Foreskin melanocyte (primary cell): ENCODE measurements at places on chromosomes 7 and 10.

- no peak for DNase-seq
Measured at GRCh38 chr7:93579431-93579830, 4.9 kb upstream of the CALCR start.

DNA sequence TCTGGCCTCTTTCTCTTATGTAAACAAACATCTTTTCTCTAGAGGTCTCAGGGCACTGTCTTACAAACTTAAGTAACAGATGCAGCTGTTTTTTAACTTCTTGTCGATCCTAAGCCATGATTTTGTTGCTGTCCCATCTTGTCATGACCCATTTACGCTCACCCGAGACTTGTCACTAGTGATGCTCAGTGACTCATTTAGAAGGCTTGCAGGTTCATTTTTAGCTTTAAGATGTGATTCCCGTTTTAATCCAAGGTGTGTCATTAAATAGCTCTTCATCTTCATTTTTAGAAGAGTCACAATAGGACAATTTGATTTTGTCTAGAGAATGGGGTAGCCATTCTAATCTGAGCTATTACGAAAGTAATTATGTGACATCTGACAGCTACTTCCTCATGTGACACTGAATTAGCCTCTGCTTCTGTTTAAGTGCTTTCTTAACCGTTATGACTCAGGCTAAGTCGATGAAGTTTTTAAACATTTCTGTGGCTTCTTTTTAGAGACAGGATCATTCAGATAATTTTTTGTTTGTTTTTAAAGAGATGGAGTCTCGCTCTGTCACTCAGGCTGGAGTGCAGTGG, 42.7 kb downstream of the SPDYE5 start:
- peak; percentile 62 for DNase-seq

- DNase-seq, result no peak
Measured at GRCh38 chr10:104612571-104613205, 28.4 kb upstream of the SORCS3 start.

DNA sequence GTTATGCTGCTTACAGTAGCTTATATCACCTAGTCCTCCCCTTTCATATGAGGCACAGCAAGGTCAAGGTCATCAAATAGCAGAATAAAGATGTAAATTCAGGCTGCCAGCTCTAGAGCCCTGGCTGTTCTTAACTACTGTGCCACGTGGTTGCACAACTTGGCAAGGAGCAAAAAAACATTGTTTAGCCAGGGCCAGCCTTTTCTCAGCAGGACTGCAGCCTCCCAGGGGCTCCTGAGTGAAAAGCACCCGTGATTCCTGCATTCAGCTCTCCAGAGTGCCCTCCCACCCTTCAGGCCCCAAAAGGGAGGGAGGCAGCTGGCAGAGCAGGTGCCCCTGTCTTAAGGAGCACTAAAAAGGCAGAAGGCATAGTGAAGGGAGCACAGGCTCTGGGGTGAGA, 31.8 kb upstream of the TM9SF3 start:
- DNase-seq, result no peak

- no peak for DNase-seq
Measured at GRCh38 chr10:21264271-21264670, 261.2 kb downstream of the SKIDA1 start.

DNA sequence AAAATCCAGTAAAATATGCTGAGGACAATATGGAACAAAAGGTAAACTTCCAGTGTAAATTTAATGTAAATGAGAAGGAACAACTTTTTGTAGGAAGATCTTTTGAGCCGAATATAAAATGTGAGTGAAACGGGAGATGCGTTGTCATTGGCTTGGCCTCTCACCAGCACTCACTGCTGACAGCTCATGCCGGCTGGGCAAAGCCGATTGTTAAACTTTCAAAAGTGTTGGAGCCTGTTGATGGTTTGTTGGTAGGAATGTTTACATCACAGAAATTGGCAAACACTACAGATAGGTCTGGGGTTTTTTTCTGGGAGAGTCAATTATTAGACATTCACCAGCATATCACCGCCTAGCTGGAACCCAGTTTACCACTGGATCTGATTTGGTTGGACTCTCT, 6.1 kb downstream of the PSTK start:
- no peak for DNase-seq

- DNase-seq, result no peak
Measured at GRCh38 chr7:112556633-112557032, 75.8 kb downstream of the LSMEM1 start.
